ENCODE measurements at places on chromosomes 1 and 21.

DNA sequence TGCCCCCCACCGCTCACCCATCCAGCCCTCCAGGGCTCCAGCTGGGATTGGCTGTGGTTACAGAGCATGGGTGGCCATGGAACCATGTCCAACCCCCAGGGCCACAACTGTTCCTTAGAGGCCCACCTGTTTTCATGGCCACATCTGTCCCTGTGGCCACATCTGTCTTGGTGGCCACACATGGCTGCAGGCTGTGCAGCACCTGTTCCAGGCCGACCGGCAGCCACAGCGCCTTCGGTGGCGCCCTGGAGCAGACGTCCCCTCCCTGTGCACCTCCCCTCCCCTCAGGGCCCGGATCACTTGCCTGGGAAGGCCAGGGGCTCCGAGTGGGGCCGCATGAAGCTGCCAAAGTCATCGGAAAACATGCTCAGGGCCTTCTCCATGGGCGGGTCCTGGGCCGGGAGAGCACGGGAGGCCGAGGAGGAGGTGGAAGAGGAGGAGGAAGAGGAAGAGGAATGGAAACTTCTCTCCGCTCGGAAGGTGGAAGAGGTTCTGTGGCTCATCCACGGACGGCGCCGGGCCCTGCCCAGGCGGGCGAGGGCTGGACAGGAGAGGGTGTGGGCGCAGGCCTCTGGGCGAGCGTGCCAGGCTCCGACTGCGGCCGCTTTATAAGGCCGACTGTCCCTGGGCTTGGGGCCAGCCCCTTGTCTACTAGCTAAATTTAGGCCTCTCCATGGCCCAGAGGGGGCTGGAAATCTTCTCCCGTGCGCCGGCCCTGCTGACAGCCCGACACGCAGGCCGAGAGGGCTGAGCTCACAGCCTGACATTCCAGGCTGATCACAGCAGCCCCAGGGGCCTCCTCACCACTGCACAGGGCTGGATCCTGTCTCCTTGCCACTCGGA lies at the start of gene HSPB7:
TSS of gene HSPB7 (minus strand) at position 583 of the 843 bp plus-strand sequence. CDS start at position 503, 80 bp downstream.
- DNase-seq, result no peak

- DNase-seq, result peak; percentile 23
Measured at GRCh38 chr1:107531065-107531908, 390.4 kb downstream of the NTNG1 start.

DNA sequence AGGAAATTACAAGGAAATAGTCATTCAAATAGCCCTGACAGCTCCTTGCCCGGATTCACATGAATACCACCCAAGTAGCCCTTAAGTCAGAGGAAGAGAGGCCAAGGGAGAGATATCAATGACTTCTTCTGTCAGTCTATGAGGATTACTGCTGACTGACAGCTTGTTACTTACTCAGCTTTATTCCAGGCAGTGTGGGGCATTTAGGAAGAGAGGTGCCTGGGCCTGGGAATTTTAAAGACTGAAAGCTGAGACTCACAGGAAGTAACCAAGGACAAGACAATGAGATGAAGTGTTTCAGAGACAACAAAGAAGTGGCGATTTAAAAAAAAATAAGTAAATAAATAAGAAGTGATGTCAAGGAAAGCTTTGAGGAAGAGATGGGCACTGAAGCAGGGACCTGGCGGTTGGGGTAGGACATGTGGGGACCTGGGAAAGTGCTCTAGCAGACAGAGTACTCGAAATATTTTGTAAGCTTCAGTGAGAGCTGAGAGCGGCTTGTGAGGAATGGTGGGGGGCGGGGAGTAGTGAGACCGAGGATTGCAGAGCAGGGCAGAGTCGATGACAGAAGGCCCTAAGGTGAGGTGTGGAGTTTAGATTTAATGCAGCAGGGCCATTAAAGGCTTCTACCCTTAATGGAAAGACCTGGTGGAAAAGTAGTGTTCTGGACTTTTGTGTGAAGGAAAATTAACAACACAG lies 58.9 kb downstream of the ST3GAL3 start:
- DNase-seq, result peak; percentile 10

DNA sequence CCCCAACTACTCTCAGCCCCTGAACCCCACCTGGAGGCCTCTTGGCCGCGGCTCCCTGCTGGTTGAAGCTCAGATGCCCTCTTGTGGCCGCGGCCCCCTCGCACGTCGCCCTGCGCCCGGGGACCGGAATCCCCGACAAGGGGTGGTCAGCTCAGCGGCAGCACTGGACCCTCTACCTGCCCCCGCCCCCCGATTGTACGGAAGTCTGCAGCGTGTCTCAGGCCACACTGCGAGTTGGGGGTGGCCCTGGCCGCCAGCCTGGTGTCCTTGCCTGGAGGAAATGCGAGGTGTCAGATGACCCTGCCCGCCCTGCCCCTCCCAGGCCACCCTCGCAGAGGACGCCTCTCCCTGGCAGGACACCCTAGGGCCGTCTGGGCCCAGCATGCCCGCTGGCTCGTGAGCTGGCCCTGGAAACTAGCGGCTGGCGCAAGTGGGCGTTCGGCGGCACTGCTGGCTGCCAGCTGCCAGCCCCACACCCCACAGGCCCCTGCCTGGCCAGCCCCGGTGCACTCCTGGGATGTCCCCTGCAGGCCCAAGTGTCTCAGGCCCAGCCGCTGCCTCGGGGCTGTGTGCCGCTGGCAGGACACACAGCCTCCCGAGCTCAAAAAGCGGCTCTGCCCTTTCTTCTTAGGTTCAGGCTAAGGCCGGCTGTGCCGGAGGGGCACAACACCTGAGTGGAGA lies 60.8 kb downstream of the EDN2 start:
- no peak for DNase-seq

- DNase-seq, result no peak
Measured at GRCh38 chr1:89822109-89822962, 1.5 kb downstream of the LRRC8D start.

DNA sequence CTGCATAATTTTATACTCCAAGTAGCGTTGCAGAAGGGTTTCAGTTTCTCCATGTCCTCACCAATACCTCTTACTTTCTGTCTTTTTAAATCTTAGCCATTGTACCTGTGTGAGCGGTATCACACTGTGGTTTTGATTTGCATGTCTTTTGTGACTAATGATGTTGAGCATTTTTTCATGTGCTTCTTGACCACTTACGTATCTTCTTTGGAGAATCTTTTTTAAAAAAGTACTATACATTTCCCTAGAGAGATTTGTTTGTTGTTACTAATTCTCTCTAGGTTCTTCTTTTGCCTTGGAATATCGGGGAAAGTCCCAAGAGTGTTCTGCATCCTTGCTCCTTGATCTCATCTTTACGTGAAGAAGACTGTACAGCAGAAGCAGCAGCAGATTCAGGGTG lies 81.8 kb upstream of the WARS2 start:
- DNase-seq, result no peak

All from SK-MEL-5 (cell line).